Activated CD8-positive, alpha-beta memory T cell treated with anti-CD3 and anti-CD28 coated beads for 1 hour (primary cell): ENCODE measurements at places on chromosomes 6 and 20.

GRCh38 chr20:59693587-59693986 lies 89.2 kb downstream of the PHACTR3 start:
- DNase-seq: no peak

DNA sequence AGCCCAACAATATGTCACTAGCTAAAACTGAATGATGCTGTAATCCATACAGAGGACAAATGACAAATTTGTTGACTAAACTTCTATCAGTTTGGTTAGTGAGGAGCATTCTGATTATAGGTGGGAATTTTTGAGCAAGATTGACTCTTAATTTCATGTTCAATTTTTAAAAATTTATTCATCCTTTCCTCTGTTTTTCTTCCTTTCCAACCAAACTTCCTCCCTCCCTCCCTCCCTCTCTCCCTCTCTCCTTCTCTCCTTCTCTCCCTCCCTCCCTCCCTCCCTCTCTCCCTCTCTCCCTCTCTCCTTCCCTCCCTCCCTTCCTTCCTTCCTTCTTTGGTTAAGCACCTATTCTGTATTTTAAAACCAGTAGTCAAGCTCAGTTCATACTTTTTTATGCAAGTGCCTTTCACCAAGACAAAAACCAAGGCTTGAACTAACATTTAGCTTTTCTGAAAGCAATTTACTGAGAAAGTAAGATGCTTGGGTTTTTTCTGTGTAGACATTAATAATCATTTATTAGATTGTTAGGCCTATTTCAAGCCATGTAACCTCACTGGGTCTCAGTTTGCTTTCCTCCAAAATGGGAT lies 112.3 kb downstream of the TSHZ2 start:
- no peak for DNase-seq

- no peak for DNase-seq
These were observed 381.5 kb downstream of the TFAP2A start for GRCh38 chr6:10033223-10033829.

DNA sequence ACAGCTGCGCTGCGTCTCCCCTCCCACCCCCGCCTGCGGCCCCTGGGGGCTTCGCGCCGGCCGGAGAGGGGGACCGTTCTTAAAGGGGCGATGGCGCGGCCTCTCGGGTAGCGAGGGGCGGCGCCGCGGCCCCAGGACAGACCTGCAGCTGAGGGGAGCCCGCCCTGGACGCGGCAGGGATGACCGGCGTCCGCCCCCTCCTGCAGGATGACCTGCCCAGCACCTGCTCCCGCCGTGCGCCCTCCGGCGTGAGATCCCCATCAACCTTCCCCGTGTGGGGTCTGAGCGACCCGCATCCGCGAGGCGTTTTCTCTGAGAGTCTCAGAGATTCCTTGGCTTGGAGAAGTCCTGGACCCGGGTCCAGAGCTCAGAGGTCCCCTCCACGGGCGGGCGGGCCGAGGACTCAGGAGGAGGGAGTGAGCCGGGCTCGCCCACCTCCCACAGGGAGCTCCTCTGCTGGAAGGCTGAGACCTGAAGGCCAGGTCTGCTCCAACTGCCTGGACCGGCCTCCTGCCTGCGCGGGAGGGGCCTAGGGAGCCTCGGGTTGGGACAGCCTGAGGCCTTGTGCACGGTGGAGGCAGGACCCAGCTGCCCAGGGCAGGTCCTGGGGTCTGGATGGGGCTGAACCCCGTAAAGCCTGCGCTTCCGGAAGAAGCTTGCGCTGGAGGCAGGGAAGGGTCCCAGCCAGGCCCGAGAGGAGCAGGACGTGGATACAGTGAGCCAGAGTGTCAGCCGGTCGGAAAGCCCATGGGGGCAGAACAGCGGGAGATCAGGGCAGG lies 532 bp upstream of the NKAIN4 start:
- DNase-seq: no peak

DNA sequence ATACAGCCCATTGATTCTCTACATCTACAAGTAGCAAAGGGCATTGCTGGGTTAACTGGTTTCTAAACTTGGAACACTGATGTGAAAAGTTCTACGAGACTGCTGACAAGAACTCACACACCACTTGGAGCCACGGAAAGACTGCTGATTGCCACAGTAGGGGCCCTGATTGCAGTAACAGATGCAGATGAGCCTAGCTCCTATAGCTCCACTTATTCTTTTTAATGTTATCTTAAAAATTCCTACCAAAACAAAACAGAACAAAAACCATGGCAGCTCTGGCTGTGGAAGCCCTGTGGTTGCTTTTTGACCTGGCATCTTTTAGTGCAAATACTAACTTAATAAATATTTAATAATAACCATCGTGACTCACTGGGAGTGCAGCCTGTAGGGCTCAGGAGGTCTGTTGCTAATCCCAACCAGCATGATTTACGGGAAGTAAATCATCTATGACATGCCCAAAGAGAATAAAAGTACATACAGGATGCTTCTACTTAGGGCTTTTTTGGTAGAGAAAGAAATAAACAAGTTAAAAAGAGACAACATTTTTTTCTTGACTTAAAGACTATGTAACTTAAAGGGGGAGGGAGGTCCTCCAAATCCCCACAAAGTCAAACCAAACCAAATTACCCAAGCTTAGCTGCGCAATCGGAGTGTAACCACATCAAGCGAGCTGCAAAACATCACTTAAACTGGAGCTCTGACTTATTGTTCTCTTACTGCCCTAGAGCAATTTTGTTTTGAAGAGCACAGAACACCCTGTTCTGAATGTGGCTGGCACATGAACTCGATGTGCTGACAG lies 87.2 kb downstream of the FKBP5 start:
- peak; percentile 31 for DNase-seq

- DNase-seq: no peak
These were observed 5.3 kb upstream of the SERPINB6 start for GRCh38 chr6:2976571-2977085.

GRCh38 chr6:106056060-106056745 lies 29.9 kb upstream of the PRDM1 start:
- DNase-seq: no peak

DNA sequence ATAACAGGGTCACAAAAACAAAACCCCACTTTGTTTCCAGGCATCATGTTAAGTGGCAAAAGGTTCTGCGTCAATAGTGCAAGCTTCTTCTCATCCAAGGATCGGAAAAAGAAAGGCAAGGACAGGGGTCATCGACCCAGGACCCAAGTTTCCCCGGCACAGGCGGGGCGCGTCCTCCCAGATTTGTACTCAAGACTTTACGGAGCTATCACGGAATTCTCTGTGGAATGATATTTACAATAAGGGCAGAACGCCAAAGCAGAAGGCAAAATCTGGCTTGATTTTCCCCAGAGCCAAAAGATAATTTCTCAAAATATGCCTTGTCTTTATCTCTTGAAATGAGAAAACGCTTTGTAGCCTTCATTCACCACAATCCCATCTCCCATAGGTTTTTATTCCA lies 25.5 kb downstream of the PDE10A start:
- no peak for DNase-seq

- DNase-seq: no peak
These were observed 119.6 kb downstream of the TMEM242 start for GRCh38 chr6:157203764-157204163.

DNA sequence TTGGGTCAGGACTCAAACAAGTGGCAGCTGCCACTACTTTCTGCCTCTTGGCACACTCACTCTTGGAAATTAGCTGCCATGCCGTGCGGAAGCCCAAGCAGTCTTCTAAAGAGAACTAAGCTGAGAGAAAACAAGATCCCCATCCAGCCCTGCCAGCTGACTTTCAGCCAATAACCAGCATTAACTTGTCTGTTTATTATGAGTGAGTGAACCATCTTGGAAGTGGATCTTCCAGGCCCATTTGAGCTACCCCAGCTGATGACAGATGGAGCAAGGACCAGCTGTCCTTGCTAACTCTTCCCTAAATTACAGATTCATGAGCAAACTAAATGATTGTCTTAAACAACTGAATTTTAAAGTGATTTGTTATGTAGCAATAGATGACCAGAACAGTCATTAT lies 73.9 kb upstream of the RBM24 start:
- DNase-seq: no peak

- no peak for DNase-seq
These were observed 537 bp downstream of the CSTF1 start for GRCh38 chr20:56392881-56393482.

- DNase-seq: no peak
These were observed 21.5 kb upstream of the PBOV1 start for GRCh38 chr6:138239774-138240173.

GRCh38 chr20:18858816-18859215 lies 45.2 kb downstream of the SCP2D1 start:
- no peak for DNase-seq
